ENCODE measurements at places on chromosomes 1 and 21.
A peak's percentile ranks its signal among the peaks of the same experiment; 100 is the strongest.

DNA sequence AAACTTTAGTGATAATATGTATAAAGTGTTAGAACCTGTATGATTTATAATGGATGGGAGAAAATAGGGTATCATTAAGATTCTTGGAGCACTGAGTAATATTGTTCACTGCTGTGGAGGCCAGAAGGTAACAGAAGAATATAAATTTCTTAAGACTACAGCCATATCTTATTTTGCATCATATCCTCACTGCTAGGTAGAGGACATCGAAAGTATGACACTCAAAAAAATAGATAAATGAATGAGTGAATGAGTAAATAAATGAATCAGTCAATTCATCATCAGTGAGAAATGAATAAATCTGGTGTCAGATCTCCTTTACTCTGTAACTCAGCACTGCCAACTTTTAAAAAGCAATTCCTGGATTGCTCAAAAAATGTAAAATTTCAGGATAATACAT is 33.2 kb downstream of the RGS13 start:
- DNase-seq: no peak

DNA sequence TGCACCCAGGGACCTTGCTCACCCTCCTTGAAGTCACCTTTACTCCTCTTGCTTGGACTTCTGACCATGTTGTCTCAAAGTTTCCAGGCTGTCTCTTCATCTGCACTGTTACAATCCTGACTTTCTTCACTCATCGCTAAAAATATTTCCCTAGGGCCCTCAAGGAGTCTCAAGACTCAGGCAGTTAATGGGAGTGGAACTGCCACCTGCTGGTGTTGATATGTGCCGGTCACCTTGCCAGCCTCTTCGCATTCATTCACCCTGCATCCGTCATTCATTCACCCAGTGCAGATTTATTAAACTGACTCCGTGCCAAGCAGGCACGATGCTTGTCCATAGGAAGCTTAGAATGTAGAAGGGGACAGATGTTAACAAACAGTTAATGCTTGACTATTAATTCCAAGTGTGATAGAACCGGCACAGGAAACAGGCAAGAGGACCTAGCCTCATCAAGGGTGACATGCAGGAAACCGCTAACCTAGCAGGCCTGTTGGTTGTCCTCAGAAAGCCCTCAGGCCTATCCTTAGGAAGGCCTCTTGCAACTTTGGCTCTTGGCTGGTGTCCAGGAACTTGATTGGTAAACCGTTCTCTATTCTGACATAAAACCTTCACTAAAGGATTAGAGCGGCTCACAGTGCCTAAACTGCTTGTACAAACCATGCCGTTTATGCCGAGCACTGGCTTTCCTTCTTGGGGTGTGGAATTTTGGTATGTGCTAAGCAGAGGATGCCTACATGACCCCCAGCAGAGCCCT is 342.2 kb downstream of the CAMTA1 start:
- no peak for DNase-seq

GRCh38 chr1:21553116-21553926 is 44.1 kb downstream of the ALPL start:
- DNase-seq: no peak

DNA sequence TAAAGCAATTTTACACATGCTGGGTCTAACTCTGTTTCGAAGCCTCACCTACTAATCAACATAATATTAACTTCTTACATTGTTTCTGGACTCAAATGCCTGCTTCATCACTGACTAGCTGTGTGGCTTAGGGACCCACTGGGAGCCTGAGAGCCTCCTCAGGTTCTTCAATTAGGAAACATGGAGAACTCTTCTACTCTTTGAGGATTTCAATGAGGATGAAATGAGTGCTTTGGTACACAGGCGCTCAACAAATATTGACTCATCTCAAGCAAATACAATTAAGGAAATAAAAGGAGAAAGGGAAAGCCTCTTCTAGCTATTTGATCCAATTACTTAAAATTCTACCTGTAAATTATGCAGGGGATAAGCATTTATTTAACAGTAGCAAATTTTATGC is 84.4 kb upstream of the JAK1 start:
- no peak for DNase-seq

DNA sequence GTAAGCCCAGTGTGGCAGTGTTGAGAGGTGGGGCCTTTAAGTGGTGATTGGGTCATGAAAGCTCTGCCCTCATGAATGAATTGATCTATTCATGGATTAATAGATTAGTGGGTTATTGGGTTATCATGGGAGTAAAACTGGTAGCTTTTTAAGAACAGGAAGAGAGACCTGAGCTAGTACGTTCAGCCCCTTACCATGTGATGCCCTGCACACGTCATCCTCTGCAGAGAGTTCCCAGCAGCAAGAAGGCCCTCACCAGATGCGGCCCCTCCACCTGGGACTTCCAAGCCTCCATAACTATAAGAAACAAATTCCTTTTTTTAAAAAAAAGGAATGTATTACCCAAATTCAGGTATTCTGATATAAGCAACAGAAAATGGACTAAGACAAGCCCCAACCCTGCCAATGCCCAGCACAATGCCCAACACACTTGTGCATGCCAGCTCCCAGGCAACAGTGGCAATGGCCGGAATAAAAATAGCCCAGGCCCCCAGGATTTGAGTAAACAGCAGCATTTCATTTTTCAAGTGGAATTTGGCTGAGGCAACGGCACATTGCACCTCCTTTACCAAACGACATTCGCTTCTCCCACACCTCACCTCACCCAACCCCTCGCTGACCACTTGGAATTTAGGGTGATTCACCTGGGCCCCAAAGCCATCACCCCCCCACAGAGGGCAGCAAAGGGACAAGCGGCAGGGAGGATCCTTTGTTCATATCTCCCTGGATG is 215.9 kb downstream of the TOMM20 start:
- DNase-seq: no peak

DNA sequence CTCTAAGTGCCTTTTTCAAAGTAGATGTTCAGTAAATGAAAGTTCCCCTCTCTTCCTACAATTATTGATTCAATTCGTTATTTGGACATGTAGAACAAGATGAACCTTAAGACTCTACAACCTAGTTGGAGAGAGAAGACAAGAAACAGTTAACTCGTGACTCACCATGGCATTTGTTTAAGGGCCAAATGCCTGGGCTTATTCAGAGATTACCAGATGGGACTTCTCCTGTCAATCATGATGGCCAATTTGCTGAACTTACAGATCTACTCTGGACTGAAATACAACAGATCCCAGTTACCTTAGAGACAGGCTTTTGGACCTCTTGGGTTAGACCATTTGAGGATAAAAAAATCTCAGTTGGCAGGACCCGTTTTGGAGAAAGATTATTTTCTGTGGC is 93.5 kb downstream of the C1orf94 start:
- DNase-seq: no peak

DNA sequence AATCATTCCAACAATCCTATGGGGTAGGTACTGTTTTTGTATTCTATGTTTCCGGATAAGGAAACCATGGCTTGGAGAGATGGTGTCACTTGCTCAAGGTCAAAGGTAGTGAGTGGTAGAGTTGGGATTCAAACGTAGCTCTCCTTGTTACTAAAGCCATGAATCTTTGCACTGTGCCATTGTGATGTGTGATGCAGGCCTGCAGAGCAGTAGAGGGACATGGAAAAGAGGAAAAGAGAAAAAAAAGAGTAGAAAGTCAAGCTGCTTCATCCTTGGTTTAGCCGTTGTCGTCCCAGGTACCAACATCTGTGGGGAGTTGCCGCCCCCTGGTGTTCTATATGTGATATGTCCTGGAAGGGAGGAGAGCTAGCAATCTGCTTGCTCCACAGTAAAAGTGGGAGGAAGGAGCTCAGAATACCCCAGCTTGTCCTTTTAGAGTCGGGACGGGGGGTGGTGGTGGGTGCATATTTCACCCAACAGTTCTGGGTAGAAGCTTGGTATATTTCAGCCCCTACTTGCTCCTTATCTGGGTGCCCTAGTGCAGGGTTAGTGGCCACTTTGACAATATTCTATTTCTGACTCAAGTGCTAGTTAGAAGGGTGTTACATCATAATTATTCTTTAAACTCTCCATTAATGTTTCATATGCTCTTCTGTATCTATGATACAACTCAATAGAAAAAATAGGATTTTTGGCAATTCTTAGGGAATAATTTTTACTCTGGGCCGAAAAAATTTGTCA is 98.4 kb downstream of the EBNA1BP2 start:
- peak; percentile 86 for DNase-seq

DNA sequence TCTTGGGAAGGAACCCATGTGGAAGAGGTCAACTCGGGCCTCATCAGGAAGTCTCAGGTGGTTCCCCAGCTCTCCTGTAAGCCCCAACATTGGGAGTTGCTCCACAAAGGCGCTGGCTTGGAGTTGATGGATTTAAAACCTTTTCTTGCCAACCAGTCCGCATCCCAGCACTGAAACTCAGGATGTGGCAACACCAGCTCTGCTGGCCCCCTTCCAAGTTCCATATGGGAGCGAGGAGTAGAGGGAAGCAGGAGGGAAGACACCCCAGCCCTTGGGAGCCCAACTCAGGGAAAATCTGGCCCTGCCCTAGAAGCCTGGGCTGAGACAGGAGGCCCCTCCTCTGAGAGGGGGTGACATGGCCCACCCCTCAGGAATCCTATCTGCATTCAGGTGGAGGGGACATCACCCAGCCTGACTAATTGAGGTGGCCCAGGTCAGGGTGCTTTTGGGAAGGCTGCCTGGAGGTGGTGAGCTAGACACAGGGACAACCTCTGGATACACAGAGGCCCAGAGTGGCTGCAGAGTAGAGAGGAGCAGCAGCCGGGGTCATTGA is 33.1 kb upstream of the DMBX1 start:
- DNase-seq: no peak

DNA sequence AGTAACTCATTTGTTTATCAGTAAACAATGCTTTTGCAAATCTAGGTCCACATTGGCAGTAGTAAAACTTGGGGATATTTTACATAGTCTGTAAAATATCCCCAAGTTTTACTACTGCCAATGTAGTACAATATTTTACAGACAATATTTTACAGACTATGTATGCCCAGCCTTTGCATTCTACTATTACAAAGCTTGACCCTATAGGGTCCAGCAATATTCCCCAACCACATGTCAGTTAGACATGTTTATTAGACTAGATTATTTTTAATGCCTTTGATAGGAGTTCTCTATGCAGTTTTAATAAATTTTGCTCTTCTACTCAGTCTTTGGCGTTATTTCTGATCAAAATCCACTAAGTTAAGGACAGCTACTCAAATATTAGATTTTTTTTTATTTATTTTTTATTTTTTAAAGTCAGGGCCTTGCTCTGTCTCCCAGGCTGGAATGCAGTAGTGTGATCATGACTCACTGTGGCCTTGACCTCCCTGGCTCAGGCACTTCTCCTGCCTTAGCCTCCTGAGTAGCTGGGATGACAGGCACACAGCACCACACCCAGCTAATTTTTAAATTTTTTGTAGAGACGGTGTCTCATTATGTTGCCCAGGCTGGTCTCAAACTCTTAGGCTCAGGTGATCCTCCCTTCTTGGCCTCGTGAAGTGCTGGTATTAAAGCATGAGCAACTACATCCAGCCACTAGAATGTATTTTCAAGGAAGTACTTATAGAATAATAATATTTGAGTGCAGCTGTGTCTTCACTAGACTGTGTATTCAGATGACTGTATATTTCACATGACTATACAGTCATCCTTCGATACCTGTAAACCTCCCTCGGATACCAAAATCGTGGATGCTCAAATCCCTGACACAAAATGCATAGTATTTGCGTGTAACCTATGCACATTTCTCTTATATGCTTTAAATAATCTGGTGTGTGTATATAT is 19.8 kb downstream of the MIER1 start:
- no peak for DNase-seq

DNA sequence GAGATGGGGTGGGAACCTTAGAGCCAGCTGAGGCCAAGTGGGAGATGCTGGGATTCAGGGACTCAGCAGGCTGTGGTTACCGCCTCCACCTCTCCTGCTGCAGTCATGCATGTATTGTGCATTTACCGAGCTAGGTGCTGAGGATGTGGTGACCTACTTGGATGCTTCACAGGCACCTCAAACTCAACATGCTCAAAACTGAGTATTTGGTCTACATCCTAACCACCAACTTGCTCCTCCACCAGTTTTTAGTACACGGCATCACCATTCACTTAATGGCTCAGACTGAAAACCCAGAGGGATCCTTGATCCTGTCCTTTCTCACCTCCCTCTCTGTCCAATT is 5.6 kb downstream of the CHRNB2 start:
- DNase-seq: no peak

DNA sequence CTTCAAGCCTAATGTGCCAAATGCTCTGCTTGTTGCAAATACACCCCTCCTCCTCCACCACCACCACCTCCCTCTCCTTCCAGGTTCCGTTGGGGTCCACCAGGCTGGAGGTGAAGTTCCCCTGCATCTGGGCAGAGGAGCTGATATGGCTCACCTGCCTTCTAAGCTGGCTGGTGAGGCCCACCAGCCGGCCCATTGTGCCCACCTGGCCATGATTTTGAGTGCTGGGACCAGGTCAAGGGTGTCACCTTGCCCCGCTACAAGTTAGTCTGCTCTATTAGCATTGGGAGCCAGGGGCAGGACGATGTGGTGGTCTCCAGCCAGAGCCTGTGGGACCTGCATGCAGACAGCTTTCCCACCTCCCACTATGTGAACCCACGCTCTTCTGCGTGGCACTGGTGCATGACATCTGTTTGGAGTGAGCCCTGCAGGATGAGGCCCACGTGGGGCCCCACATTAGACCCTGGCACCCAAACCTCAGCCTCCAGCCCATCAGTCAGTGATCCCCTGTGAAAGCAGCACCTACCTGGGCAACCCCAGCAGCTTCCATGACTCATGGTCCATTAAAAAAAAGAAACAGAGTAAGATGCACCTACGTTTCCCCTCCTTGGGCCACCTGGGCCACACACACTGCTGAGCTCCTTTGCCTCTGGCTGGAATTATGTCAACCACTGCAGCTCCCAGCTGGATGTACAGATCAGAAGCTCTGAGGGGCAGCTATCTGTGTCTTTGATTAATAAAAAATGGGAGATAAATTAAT is 15.6 kb upstream of the CDCP2 start:
- no peak for DNase-seq

DNA sequence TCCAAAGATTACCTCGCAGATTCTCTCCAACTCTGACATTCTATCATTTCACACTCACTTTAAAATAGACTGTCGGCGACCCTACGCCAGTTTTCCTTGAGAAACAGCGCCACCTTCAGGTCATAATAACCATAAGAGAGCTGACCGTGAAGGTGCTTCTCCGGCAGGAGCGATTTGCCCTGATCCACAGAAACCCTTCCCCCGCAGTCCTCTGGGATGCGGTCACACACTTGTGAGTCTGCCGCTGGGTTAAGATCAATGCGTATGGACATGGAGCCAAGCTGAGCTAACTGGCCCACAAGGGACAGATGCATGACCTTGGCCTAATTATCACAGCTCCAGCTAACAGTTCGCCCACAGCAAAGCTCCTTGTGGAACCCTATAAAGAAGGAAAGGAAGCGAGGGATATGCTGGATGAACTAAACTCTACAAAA is 32.8 kb upstream of the IFNAR2 start:
- DNase-seq: peak; percentile 79

DNA sequence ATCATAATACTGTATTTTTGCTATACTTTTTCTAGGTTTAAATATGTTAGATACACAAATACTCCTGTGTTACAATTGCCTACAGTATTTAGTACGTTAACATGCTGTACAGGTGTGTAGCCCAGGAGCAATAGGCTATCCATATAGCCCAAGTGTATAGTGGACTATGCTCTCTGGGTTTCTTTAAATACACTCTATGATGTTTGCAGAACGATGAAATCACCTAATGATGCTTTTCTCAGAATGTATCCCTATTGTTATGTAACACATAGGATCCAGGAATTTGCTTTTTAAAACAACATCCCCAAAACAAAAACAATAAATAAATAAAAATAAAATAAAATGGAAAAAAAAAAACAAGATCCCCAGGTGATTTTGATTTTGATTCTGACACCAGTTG is 18.1 kb upstream of the RBM15 start:
- no peak for DNase-seq
